ENCODE measurements at places on chromosomes 2 and 18. TPM values are rescaled to one million over a fixed set of nuclear protein-coding genes. Genes with fewer than 3 reads are reported as not detected.

The SLC9A4 gene
- total RNA-seq: not detected

DNA sequence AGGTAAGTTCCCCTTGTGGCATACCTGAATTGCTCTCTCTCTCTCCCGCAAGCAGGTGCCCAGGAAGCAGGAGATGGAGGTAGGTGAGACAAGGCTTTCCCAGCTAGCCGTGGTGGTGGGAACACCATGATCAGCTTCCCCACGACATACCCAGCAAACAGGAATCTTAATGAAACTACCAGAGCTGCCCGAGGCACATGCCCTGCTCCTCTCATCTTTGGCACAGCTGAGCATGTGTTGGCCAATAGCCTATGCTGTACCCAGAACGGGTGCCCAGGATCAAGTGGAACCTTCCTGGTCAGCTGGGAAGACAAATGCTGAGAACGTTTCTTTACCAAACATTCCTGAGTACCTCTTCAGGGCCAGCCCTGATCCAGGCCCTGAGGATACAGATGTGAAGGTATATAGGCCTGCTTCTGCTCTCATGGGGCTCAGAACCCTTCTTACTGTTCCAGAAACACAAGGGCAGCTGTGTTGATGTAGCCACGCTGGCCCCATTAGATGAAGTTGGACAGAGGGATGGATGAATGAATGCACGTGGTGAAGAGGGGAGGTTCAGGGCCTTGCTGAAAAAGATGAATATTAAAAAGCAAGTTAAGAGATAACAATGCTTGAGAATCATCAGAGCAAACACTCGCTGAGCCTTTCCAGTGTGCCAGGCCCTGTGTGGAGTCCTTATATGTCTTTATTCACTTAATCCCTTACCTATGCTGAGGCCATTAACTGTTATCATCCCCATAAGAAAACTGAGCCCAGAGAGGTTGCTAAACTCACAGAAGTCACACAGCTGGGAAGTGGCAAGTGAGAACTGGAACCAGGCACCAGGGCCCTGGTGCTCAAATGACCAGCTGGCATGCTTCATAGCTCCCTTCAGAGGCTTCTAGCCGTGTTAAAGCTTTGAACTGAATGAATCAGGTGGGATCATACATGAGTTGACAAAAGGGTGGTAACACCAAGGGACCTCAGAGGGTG is 68.8 kb upstream of the TMEM247 start:
- DNase-seq: no peak

DNA sequence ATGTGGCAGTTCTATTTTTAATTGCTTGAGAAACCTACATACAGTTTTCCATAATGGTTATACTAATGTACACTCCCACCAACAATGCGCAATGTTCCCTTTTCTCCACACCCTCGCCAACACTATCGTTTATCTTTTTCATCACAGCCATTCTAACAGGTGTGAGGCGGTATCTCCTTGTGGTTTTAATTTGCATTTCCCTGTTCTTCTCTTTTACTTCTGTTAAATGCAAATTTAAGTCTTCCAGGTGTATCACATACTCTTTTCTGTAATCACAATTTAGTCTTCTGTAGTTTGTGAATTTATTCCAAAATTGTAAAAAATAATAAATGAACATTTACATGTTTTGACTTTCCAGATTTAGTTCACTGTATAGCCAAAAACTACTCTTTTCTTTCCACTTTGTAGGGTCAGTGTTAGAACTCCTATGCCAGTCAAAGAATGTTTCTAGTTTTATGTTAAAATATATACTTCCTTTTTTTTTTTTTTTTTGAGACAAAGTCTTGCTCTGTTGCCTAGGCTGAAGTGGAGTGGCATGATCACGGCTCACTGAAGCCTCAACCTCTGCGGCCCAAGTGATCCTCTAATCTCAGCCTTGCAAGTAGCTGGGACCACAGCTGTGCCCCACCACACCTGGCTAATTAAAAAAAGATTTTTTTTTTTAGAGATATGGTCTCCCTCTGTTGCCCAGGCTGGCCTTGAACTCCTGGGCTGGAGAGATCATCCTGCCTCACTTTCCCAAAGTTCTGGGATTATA is 15.4 kb upstream of the ACYP2 start:
- no peak for DNase-seq

The C2orf72 gene
- total RNA-seq: 2.7 TPM

DNA sequence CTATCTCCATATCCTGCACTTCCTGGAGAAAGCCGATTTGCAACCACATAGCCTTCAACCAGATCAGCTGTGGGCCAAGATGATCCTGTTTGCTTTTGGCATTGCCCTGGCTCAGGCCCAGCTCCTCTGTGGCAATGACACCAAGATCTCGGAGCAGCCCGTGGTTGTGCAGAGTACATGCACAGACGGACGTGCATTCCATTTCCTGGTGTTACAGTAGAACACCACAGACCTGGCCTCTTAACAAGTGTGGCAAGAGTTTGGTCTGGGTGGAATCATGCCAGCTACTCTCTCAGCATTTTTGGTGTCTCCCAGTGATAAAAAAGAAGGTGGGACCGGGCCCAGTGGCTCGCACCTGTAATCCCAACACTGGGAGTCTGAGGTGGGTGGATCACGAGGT is 20.0 kb downstream of the MALT1 start:
- DNase-seq: no peak

The NTSR2 gene
- total RNA-seq: not detected

DNA sequence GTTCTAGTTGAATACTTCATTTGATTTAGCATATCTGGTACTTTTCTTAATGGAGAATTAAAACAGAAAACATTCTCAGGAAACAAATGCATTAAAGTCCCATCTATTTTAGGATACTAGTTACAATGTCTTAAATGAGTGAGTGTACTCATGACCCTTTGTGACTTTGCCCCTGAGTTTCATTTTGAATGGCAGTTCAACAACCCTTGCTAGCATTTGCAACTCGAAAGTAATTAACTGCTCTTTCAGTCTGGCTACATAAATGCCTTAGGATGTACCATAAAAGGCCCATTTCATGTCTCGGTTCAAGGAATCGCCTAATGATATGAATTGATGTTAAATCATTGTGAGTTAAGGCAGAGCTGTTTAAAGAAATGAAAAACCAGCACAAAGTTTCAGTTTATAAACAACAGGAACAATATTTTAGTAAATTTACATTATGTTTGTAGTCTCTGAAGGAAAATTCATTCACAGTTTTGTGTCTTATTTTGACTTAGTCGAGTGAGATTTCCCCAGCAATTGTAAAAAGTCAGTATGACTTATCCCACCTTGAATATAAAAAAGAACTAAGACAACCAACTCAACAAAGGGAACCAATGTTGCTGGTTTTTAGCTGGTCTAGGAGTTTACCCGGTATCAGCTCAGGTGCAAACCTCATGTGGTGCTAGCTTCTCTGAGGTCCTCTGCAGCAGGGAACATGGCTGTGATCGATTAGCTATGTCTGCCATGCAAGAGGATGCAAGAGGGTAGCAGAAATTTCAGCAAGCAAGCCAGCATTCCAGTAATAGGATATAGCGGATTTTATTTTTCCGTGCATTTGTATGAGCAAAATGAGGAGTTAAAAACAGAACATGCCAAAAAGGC is 386.2 kb downstream of the PTPRM start:
- DNase-seq: no peak

DNA sequence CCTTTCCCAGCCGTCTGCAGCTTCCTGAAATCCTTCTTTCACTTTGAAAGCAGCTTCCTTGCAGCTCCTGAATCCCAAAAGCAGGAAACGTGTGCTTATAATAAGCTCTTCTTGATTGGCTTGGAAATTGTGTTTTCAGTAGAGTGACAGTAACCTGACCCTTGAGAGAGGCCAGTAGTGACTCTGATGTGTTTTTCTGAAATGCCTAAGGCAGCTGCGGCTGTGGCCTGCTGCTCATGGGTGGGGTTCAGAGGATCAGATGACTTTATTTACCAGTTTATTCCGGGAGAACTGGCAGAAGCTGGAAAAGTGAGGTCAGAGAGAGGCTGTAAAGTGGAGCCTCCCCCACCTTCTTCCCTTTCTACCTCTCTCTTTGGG is 31.9 kb upstream of the RPIA start:
- DNase-seq: no peak

The LYPD6B gene
- total RNA-seq: not detected

DNA sequence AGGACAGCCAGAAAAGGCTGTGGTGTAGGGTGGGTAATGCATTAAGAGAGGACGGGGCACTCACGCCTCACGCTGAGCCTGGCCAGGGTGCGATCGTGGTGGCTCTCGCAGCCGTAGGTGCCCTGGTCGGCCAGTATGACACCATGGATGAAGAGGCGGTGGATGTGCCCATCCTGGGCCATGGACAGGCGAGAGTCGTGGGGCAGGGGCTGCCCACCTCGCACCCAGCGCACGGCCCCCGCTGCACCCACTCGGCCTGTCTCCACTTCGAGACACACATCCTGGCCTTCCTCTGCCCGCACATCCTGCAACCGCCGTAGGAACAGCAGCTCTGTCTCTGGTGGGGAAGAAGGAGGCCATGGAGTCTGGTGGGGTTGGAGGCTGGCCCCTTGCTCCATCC is 12.1 kb downstream of the TMEM198 start:
- no peak for DNase-seq

DNA sequence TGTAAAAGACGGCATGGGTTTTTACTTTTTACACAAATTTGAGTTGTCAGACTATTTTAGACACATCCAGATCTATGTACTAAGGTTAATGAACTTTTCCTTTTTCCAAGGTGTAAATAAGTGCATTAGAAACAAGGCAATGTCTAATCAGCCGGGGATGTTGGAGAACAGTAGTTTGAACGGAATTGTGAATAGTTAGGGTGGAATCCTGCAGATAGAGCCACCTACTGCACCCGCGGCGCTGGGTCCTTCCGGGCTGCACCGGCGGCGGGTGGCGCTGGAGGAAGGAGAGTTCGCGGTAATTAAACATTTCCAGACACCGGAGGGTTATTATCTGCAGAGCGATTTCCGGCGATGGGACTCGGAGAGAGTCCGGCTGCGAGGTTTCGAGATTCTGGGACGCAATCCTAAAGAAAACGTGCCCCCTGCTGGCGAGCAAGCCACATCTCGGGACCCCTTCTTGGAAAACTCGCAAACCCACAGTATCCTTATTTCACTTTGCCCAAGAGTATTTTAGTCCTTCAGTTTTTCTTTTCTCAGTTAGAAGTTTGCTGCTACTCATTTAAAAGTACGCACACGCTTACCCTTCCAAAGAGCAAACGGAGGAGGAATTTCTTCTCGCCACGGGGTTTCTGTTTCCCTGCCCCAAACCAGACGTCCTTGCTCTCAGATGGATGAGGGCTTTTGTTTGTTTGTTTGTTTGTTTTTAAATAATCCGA is 4.5 kb upstream of the OSR1 start:
- DNase-seq: peak; percentile 91

DNA sequence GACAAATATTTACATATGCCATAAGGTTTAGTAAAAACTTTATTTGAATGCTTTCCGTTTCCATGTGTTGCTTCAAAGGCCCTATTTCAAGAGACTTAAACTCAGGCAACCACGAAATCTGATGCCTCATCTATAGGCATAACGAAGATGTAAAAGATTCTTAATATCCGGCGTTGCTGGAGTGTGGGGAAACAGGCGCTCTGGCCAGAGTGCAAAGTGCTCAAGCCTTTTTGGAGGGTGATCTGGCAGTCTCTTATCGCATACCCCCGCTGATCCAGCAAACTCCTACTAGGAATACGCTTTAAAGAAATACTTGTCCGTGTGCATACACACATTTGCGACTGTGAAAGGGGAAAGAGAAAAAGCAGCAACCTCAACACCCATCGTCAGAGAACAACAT is 108.8 kb downstream of the NOL10 start:
- no peak for DNase-seq

DNA sequence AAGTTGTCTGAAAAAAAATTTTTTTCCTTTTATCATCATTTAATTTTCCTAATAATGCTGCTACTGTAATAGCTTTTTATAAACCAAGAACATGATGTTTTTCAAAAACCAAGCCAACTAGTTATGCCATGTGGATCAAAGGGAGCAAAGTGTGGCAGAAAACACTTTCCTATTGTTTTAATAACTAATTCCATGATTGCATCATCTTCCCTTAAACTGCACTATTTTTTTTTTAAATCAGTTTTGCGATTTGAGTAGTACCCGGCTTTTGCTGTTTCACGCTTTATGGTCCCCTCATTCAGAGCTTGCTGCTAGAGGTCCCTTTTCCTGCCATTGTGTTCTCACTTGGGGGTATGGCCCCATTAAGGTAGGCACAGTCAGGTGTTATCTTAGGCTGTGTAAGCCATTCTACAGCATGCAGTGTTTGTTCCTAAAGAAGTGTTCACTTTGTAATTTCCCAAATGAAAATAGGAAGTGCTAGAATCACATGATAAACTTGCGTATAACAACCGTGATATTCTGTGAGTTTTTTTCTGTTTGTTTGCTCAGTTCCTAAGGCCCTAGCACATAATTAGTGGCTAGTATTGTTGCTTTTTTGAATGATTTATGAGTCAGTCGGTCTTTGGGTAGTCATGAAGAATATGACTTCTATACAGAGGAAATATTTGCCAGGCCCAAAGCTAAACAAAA is 225.8 kb downstream of the PTGR3 start:
- no peak for DNase-seq

The LOXHD1 gene
- total RNA-seq: 0.89 TPM

DNA sequence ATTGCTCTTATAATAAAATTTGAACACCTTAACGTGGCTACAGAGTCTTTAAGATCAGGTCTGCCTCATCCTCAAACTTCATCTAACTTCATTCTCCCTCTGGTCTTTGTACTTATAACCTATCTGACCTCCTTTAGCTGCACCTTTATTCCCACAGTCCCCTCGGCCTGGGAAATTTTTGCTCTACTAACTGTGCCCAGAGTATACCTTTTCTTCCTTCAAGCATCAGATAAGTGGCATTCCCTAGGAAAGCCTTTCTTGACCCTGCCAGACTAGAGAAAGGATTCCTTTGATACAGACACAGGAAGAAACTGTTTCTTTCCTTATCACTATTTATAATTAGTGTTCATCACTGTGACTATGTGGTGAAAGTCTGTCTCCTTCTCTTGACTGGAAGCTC is 79.2 kb upstream of the RPRM start:
- no peak for DNase-seq

DNA sequence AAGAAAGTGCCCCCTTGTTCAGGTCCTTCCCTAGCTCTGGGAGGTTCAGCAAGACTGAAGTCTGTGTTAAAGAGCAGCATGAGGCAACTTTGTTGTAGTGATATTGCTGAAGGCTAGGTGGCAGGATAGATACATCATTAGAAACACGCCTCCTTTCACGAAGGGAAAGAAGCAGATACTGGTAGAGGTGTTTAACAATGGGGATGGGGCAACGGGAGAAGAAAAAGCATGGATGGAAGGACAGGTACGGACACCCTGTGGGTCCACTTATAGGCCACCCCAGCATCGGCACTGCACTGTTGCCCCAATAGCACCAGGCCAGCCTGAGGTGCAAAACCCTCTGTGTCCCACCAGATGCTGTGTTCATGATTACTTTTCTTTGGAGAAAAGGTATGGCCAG is 3.5 kb upstream of the IGFBP5 start:
- DNase-seq: no peak

The SERPINB5 gene
- not detected for total RNA-seq

- no peak for DNase-seq
These were observed 1093.6 kb downstream of the SUCLG1 start for GRCh38 chr2:83365476-83365875.

- no peak for DNase-seq
These were observed at the start of gene SPATA3 for GRCh38 chr2:230995821-230996220. Gene SPATA3, plus strand, starts transcription at chr2:230996121. Its CDS starts 113 bp downstream, at chr2:230996234.
